SK-N-MC (cell line): ENCODE measurements at places on chromosomes 1 and 21.

GRCh38 chr1:160020196-160020595 lies 11.6 kb downstream of the PIGM start:
- DNase-seq: no peak

GRCh38 chr1:93681101-93681988 lies at the start of gene BCAR3:
BCAR3 (minus strand) TSS chr1:93681837; CDS start chr1:93674930, 6,907 bp downstream.
- DNase-seq: no peak

DNA sequence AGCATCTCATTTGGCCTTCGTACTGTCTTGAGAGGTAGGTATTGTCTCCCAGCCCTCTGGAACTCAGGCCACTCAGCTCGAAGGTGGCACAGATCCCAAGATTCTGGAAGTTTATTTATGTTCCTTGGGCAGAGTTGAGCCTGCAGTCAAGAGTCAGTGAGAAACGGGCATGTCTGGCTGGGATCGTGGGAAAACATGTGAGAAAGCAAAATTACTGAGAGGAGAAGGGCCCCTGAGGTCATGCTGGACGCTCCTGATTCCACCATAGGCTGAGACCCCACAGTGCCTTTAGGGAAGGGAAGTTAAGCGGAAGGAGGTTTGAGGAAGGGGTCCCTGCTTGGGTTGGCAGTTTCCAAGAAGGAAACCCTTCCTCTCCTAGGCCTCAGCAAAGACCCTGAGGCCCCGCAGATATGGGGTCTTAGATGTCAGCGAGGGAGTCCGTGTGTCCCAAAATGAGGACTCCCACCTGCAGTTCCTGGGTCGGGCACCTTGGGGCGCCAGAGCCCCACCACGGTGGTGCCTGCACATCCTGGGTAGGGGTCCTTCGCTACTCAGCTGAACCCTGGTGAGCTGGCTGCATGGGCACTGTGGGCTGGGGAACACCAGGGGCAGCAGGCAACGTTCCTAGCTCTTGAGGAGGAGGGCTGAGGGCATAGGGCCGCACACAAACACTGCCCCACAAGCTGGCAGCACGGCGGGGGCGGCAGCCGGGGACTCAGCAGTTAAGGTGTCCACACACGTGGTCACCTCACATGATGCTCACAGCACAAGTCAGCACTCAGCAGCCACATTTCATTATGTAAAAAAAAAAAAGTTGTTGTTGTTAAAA lies 12.3 kb upstream of the SEMA4A start:
- DNase-seq: no peak

GRCh38 chr1:163267962-163268361 lies 53.8 kb upstream of the NUF2 start:
- no peak for DNase-seq

- DNase-seq: no peak
These were observed 26.8 kb downstream of the SLC1A7 start for GRCh38 chr1:53115403-53116306.

DNA sequence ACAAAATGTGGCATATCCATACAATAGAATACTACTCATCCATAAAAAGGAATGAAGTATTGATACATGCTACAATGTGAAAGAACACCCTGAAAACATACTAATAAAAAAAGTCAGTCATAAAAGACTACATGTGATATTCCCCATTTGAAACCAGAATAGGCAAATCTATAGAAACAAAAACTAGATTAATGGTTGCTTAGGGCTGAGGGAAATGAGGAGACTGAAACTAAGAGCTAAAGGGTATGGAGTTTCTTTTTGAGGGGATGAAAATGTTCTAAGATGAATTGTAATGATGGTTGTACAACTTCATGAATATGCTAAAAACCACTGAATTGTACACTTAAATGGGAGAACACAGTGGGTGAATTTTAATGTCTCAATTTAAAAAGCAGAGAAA lies 50.9 kb downstream of the ACBD6 start:
- DNase-seq: no peak

GRCh38 chr1:82377201-82377884 lies 576.6 kb downstream of the ADGRL2 start:
- no peak for DNase-seq

DNA sequence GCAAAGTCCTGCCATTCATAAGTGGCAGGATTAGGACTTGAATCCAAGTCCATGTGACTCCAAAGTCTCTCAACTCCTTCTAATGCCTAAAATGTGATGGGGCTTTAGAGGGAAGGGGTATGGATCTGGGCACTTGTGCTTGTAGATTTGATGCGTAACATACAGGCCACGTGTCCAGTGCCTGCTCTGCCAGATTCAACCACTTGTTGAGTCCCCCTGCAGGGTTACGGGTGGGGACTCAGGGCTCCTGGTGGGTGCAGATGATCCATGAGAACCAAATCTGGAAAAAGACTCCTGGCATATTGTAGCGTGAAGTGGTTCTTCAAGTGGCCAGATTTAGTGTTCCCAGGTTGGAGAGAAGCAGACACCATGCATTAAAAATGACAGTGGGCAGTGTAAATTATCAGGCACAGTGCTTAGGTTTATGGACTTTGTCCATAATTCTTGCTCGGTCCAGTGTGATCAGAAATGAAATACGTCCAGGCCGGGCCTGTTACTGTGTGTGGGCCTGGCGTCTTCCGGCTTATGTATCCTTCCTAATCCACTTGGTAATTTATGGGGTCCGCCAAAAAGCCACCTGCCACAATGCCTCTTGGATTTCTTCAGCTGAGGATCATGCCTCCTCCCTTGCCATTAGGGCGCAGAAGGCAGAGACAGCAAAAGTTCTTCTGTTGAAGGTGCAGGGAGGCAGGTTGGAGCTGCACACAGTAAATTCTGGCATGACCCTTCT lies 51.2 kb upstream of the LRP8 start:
- no peak for DNase-seq

- DNase-seq: no peak
These were observed 28.9 kb downstream of the ODR4 start for GRCh38 chr1:186404454-186405051.

DNA sequence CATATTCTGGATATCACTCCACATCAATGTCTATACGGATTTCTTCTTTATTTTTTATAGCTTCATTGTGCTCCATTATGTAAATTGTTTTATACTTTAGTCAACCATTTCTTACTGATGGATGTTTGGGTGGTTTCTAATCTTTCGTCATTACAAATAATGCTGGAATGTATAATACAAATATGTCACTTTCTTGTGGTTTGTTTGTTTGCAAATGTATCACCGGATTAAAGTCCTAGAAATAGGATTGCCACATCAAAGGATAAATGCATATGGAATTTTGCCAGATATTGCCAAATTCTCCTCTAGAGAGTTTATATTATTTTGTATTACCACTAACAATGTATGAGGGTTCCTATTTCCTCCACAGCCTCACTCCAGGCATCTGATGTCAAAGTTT lies 48.7 kb upstream of the PRDM2 start:
- DNase-seq: no peak

DNA sequence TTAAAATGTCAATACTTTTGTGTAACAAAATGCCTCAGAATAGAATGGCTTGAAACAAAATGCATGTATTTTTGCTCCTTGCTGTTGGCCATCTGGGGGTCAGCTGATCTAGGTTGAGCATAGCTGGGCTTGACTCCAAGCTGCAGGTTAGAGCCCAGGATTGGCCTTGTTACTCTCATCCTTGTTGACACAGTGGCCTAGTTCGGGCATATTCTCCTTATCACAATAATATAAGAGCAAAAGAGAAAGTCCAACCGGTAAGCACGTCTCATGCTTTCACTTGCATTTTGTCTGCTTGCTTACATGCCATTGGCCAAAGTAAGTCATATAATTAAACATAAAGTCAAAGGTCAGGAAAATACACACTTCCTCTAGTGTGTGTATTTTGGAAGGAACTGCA lies 456.2 kb downstream of the KCNT2 start:
- DNase-seq: no peak

GRCh38 chr1:21317690-21318043 lies 27.4 kb upstream of the ECE1 start:
- DNase-seq: no peak

DNA sequence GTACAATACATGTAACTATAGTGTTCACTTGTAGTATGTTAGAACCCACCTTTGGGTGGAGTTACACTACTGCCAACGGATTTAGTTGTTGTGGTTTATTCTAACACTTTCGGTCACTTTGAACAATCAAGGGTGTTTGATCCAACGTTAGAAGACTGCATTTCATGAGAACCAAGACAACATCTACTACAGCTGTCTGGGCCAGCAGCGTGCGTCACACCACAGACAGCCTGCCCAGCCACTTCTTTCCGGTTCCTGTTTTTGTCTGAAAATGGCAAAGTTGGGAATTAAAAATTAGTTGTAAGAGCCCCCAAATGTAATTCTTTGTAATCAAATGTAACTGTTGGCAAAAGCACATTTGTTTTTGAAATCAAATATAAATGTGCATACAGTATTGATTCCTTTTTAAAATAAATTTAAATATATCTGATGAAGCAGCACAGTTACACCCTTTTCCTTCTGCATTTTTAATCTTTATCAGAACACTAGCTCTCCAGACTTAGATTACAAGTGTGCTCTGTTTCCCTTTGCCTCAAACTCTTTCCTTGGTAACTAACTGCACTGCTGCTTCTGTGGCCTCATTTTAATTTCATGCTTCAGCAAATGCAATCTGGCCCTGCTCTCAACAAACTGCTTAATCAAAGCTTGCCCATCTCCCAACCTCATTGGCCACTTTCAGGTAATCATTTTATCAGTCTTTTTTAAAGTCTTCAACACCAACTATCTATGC lies 86.6 kb upstream of the DPH5 start:
- no peak for DNase-seq

DNA sequence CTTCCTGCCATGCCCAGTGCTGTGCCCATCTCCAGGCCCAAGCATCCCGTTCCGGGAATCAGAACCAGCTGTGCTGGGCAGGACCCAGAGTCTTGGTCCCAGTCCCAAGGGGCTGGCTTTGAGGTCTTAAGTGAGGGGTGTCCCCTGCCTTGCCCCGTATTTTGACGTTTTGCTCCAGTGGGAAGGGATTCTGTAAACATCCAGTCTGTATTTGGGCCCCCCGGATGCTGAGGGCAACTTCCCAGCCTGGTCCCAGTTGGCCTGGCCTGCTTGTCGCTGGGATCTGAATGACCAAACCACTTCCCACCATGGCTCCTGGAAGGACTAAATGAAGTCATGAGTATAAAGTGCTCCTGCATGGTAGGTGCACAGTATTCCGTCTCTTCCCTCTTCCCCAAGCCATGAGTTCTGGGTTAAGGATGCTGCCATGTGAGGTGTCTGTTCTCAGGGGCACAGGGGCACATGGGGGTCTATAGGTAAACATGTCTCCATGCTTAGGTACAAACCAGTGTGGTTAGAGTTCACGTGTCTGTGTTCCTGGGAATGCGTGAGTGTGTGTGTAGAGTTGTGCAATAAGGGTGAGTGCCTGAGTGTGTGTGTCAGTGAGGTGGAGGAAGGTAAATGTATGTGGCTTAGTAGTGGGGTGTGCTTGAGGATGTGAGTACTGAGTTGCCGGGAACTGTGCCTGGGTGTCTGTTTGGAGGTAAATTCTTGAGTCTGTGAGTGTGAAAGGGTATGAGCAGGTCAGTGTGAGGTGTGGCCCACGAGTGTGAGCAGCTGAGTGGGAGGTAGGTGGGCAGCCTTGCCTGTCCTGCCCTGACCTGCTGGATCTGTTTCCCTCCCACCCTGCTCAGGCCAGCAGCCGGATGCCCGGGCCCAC lies 1.5 kb downstream of the B4GALT2 start:
- DNase-seq: no peak

- DNase-seq: no peak
These were observed 13.2 kb upstream of the MFN2 start for GRCh38 chr1:11967028-11967547.

GRCh38 chr1:109478806-109479205 lies 4.9 kb upstream of the ATXN7L2 start:
- DNase-seq: no peak

GRCh38 chr21:44283948-44284347 lies 1.7 kb upstream of the AIRE start:
- DNase-seq: no peak

DNA sequence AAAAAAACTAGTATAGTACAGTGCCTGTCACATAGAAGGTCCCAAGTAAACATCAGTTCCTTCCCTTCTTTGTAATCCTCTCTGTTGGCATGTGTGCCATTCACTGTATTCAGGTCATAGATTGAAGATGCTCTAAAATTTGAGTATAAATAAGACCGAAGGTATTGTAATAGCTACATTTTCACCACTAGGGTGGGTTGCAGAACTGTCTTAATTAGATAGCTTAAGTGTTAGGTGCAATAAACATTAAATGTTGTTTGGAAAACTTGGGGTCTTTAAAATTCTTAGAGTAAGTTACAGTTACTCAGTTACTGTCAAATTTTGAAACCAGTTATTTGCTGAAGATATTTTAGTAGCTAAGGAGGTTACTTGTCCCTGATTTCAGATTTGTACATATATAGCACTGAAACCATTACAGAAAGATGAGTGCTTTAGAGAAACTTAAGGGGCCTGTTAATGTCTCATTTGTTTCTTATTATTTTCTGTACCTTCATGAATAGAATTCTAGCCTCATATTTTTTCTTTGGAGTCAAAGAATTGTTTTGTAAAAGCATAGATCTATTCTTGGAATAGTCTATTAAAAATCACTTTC lies 24.3 kb downstream of the PER3 start:
- peak; percentile 14 for DNase-seq

- DNase-seq: no peak
These were observed 72.5 kb downstream of the PAX7 start for GRCh38 chr1:18703041-18703621.

- DNase-seq: no peak
These were observed 17.9 kb downstream of the TNFRSF25 start for GRCh38 chr1:6447818-6448748.

DNA sequence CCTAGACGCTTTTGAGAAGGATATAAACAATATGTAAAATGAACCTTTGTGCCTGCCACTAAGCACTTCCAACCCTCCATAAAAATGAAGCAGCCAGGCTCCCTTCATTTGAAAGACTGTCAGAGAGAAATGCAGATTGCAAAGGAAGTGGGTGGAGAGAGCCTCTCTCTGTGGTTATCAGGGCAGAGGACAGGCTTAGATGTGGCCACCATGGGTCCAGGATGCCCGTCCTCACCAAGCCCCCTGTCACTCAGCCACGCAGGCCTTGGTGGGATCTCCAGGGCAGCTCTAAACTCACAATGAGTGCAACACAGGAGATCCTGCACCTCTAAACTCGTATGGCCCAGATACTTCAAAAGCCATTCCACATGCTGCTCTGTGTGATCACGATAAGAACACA lies 37.9 kb downstream of the TMPRSS2 start:
- no peak for DNase-seq

GRCh38 chr1:232538224-232538942 lies 91.5 kb downstream of the SIPA1L2 start:
- no peak for DNase-seq

- DNase-seq: no peak
These were observed 13.8 kb upstream of the MAST2 start for GRCh38 chr1:45789601-45790000.

DNA sequence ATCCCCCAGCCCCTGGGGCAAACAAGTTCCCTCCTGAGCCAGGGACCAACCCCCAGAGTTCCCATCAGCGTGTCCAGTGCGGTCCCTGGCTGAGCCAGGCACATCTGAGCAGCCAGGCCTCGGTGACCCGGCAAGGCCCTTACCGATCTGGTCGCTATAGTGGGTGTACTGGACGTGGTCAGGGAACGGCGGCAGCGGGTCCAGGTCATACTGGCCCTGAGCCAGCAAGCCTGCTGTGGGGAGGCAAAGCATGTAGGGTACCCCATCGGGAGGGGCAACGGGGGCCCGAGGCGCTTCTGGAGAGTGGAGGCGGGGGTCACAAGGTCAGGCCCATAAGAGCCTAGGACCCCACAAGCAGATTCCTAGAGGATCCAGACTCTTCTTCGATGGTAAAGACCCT lies 3.5 kb downstream of the MFAP2 start:
- no peak for DNase-seq
